ENCODE measurements at places on chromosomes 7 and 10.

DNA sequence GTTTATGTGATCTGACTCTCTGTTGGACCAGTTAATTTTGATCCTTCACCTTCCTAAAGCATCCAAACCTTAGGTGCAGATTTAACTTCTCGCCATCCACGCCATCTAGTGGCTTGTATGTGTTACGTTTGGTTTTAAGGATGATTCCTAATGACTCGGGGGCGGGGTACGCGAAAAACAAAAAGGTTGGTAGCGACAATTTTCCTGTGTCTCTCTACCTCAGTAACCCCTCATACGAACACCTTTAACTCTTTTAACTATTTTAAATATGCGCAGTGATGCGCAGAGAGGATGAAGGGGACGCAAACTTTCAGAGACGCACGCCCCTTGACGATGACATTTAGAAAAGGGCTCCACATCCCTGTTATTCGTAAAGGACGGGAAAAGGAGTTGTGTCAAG, 714 bp upstream of the KCND2 start:
- no peak for DNase-seq

GRCh38 chr10:85916994-85917573, 449.5 kb downstream of the GRID1 start:
- no peak for DNase-seq

GRCh38 chr10:12299222-12299965, 50.0 kb upstream of the CAMK1D start:
- no peak for DNase-seq

- DNase-seq = no peak
Observed at GRCh38 chr7:105127179-105127578, 113.2 kb downstream of the KMT2E start.

DNA sequence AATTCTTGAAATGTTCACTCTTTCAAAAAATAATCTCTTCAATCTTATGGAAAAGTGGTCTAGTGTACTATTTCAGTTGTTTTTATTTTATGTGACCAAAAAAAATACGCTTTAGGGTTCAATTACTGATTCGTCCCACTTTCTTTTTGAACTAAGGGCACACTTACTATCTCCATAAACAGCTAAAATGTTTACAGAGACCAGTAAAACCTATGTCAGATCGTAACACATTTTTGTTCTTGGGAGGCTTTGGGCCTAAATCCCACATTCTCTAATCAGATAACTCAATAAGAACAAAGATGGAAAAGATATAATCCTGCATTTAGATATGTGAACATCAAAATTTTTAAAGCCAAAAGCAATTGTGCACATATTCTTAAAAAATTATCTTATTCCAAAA, 29.8 kb upstream of the EPC1 start:
- no peak for DNase-seq

DNA sequence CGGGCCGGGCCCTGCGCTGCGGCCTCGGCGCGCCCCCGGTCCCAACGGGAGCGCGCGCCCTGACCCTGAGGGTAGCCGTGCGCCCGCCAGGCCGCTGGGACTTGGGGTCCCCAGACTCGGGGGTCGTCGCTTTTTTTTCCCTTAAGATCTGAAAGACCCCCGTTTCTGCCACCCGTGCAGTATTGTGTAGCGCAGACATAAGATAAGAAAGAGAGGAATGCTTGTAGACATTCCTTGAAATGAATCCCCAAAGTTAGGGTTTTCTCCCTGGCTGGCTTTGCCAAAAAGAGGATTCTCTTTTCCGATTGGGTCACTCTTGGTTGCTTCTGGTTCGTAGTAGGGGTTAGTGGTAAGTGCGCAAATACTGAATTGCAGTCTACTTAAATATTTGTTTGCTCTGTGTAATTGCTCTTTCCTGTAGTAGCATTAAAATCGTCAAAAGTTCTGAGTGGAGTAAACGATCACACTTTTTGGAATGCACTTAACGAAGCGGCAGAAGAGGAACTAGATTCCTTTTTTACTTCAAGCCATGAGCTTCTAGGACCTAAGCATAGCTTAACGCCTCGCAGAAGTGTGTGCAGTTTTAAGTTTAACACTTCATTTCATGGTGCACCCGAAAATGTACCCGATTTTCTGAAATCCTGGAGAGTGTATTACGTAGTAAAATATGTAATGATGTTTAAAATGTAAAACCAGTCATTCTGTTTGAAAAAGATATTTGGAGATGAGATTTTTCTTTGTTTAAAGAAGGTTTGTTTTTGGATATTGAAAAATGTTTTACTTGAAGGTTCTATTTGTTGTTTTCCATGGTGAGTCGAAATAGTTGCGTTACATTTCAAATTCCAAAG, 1.3 kb downstream of the CUL1 start:
- DNase-seq = no peak

DNA sequence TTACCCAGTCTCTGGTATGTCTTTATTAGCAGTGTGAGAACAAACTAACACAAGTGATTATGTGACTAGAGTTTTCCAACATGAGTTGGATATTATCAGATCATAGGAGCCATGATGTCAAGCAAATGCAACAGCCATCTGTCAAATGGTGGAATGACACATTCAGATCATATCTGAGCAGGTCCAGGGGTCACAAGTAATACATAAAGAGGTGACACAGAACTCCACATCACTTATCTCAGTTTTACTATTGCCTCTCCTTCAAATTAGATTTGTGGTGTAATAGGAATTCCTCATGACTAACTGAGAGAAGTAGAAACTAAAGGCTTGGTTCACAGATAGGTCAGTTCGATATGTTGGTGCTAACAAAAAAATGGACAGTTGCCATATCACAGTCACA, 12.2 kb upstream of the SAMD9L start:
- DNase-seq = no peak
